ENCODE measurements at places on chromosomes 6 and 20.

- no peak for DNase-seq
These were observed 300.9 kb upstream of the PRDM1 start for GRCh38 chr6:105785066-105785811.

GRCh38 chr6:133891149-133891926, 2.4 kb downstream of the TCF21 start:
- peak; percentile 40 for DNase-seq

DNA sequence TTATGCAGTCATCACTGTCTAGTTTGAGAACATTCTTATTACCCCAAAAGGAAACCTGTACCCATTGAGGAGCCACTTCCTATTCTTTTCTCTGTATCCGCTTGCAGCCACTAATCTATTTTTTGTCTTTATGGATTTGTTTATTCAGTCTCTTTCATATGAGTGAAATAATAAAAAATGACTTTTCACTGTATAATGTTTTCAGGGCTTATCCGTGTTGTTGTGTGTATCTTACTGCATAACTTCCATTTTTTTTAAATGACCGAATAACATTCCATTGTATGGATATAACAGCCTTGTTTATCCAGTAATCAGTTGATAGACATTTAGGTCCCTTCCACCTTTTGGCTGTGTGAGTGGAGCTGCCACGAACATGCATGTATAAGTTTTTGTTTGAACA, 86.6 kb downstream of the ZFAND3 start:
- DNase-seq = no peak

GRCh38 chr6:18457065-18457737, 70.1 kb downstream of the RNF144B start:
- no peak for DNase-seq

GRCh38 chr20:59777814-59778575, 155.4 kb downstream of the SYCP2 start:
- DNase-seq = no peak

DNA sequence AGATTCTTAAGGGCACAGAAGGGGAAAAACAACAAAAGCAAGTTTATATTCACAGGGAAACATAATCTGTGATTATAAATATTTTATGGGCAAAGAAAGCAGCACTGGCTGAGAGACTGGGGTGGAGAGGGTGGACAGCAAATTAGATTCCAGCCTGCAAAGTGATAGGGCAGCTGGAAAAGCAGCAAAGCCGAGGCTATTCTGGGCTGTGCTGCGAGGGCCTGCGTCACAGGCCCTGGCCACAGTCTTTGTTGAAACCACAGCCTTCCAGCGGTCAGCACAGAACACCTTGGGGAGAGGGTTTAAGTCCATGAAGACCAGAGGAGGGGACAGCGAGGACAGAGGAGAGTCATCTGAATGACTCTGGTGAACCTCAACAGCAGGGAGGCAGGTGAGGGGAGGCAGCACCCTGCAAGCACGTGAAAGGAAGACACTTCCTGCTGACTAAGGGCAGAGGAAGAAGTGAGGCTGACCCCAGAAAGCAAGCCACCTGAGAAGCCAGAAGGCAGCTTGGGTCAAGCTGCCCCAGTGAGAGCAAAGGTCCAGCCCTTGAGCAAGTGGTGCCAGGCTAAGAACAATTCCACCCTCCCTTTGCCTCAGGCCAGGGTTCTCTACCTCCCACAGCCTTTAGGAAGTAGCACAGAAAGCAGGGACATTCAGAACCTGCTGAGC, 17.1 kb downstream of the MRPL14 start:
- no peak for DNase-seq

Measured in M059J (cell line).